Stimulated activated memory B cell treated with anti-CD40 and anti-IgM and Interleukin-4, amounts not matched to agents 10 μg/mL and 1 μg/mL and 100 μg/mL, for 72 hours (primary cell): ENCODE measurements at places on chromosomes 4 and X.
A peak's percentile ranks its signal among the peaks of the same experiment; 100 is the strongest.

DNA sequence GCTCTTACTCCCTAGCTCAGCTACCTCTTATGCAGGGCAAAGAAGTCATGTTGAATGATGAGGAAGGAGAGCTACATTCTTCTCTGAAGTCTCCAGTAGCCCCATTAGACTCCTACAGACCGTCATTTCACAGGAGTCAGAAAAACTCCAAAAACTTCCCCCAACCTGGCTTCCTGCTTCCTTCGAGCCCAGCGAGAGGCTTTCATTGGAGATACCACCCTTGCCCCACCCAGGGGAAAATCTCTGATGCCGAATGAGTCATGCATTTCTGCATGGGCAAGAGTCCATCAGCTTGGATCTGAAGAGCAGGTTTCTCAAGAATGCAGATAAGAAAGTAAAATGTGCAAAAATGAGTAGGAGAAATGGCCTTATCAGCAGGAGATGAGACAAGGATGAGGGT, 53.0 kb downstream of the ARSF start:
- no peak for ATAC-seq

DNA sequence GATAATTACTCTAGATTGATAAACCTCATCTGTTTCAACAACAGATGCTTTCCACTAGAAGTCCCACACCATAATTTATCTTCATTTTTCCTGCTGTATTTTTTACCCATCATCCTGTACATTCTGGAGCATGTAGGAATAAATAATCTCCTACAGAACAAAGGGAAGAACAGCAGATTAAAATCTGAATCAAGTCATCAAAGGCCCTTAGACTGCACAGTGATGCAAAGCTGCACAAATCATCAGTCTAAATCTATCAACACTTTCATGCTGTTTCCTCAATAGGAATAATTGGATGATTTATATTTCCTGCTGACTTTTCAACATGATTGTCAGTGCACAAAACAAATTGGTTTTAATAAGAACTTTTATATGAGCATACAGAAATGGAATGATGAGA, 1143.9 kb downstream of the STIM2 start:
- ATAC-seq: no peak

DNA sequence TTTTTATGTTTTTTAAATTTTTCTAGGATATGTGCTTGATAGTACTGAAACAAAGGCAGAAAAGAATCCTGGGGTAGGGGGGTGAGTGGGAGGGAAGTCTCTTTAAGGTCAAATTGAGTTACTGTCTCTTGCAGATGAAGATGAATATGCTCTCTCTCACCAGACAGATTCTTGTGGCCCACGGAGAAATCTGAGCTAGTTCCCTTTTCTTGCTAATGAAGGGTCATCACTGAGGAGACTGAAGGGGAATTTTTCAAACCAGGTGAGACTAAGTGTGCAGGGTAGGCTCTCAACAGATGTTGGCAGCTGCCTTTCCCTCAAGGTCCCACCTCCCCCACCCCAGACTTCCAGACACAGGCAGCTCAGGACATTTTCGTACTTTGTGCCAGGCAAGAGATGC, 21.5 kb downstream of the FAM9C start:
- peak; percentile 94 for ATAC-seq

DNA sequence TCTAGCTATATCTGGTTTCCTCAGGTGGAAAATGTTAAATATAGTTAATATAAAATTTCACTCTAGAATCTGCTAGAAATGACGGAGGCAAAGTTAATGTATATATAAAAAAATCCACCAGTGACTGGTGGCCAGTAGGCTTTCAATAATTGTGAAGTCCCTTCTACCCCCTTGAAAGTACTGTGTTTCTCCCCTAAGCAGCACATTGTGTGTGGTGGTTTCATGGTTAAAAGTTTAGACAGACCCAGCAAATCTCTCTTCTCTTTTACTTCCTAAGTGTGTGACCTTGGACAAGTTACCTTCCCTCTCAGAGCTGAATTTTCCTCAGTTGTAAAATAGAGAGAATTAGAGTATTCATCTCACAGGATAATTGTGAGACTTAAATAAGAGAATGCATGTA, 600 bp upstream of the HEPH start:
- no peak for ATAC-seq

- ATAC-seq: no peak
Measured at GRCh38 chr4:140149846-140150635, 3.9 kb downstream of the MAML3 start.

- no peak for ATAC-seq
Measured at GRCh38 chrX:20653070-20653469, 386.4 kb upstream of the RPS6KA3 start.

GRCh38 chr4:110612631-110613269, 10.1 kb downstream of the PITX2 start:
- no peak for ATAC-seq
